ENCODE measurements at places on chromosomes 6 and 20. TPM values are rescaled to one million over a fixed set of nuclear protein-coding genes. Genes with fewer than 3 reads are reported as not detected.
A peak's percentile ranks its signal among the peaks of the same experiment; 100 is the strongest.

DLL1 gene
- total RNA-seq, result 11.2 TPM

TMEM63B gene
- total RNA-seq, result 37.1 TPM

COL11A2 gene
- 0.63 TPM for total RNA-seq

LAMA4 gene
- 37.2 TPM for total RNA-seq

CST1 gene
- not detected for total RNA-seq

PROKR2 gene
- total RNA-seq, result not detected

ACTR5 gene
- 2.8 TPM for total RNA-seq

ACTL10 gene
- 0.79 TPM for total RNA-seq

FAM162B gene
- 4.8 TPM for total RNA-seq

DNA sequence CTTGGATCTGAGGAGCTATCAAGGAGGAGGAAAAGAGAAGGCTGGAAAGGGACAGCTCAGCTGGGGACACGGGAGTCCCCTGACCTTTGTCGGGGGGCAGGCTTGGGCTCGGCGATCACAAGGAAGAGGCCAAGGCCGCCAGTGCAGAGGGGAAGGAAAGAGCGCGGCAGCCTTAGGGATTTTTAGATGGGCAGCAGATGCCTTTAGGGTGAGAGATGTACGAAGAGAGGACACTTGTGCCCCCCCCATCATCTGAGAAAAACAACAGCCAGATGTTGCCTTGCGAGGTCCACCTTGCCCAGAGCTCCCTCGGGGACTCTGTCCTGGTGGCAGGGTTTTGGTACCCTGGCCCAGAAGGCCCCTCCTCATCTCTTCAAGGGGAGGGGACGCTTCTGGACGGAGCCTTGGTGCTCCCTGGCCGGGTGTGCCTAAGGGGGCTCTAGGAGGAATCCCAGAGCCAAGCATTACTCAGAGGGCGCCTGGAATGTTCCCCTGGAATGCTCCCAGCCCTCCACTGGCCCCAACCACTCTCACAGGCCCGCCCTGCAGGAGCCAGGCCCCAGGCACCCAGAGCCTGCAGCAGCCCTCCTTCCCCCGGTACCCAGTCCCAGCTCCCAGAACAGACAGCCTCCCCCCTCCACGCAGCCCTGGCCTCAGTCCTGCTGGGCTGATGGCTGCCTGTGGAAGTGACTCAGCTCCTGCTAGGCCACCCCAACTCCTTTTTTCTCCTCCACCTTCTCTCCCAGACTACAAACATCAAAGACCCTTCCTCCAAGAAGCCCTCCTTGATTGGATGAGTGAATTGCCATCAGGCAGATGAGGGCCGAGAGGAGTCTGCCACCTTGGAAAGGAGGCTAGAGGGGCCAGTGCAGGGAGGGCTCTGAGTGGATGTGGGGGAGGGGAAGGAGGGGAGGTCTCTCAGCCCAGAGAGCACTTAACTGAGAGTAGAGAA, 1.8 kb downstream of the ADAM33 start:
- peak overlapping the region; percentile 85 for H3K27ac ChIP-seq
- H3K4me1 ChIP-seq, result no peaks in the 10 kb centered on the region
- DNase-seq, result peak; percentile 76

DNA sequence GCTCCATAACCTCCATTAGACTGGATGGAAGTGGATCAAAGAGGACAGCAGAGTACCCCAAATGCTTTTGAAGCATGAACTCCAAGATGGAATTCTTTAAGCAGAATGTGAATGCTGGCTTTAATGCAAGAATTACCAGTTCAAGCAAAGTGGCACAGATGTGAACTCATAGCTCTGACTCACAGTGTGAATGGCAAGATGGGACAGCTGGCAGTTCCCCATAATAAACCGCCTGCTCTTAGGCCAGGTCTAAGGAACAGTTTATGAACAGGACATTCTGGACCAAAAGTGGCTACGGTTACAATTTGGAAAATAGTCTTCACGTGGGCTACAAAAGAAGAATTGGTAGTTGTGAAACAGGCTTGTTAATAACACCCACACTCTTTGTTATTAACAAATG, 76.5 kb downstream of the SPTLC3 start:
- no peak for DNase-seq
- H3K27me3 ChIP-seq, result no peaks in the 10 kb centered on the region
- no peaks in the 10 kb centered on the region for H3K36me3 ChIP-seq
- H3K4me3 ChIP-seq, result no peak overlapping the region

GRCh38 chr20:23249541-23249940, 101.0 kb upstream of the NXT1 start:
- no peak overlapping the region for H3K4me3 ChIP-seq
- no peak overlapping the region for H3K27ac ChIP-seq
- H3K27me3 ChIP-seq, result no peaks in the 10 kb centered on the region
- DNase-seq, result no peak

- peaks cover 29% of the 10 kb centered on the region for H3K4me1 ChIP-seq
- H3K36me3 ChIP-seq, result no peaks in the 10 kb centered on the region
- H3K27ac ChIP-seq, result peak overlapping the region; percentile 94
- H3K27me3 ChIP-seq, result no peaks in the 10 kb centered on the region
- no peak overlapping the region for H3K4me3 ChIP-seq
Observed at GRCh38 chr6:5082487-5083306, 2.4 kb upstream of the PPP1R3G start.

DNA sequence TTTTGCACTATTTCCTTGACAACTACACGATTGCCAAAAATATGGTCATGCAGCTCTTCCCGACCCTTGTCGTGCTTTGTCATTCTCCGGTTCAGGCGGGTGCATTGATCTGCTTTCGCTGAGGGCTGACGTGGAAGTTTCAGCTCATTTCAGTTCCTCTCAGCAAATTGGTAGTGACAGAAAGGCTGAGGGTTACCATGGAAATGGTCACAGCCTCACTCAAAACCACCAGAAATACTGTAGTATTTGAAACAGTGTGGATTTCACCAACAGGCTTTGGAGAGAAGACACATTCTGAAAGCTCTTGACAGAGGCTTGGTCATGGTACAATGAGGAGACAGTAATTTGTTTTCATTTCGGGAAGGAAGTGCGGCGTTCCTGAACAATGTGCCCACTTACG, 99.7 kb upstream of the EXOC2 start:
- no peaks in the 10 kb centered on the region for H3K27me3 ChIP-seq
- no peak for DNase-seq
- H3K4me1 ChIP-seq, result no peaks in the 10 kb centered on the region

- no peaks in the 10 kb centered on the region for H3K36me3 ChIP-seq
- no peak overlapping the region for H3K27ac ChIP-seq
- H3K27me3 ChIP-seq, result no peaks in the 10 kb centered on the region
- no peak overlapping the region for H3K4me3 ChIP-seq
- no peaks in the 10 kb centered on the region for H3K4me1 ChIP-seq
Observed at GRCh38 chr6:107820338-107821261, 3.5 kb downstream of the SCML4 start.

DNA sequence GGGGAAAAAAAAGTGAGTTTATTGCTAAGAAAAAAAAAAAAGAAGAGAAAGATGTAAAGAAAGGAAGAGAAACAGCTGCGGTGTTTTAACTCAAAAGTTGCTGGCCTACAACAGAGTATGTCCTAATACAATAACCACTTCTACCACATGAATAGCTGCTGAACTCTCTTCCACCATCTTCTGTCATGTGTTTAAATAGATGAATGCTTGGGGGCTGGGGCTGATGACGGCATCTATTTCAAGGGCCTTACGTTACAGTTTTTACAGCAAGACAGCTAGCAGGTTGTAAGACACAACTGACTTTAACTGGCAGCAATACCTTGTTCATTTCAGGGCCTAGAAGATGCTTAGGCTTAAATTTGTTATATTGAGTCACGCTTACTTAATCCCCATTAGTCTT, 50.4 kb downstream of the MAP3K7 start:
- no peak for DNase-seq
- H3K4me3 ChIP-seq, result no peak overlapping the region
- no peaks in the 10 kb centered on the region for H3K4me1 ChIP-seq
- peak overlapping the region; percentile 57 for H3K27ac ChIP-seq
- no peaks in the 10 kb centered on the region for H3K36me3 ChIP-seq

GRCh38 chr6:166774292-166774691, 147.2 kb upstream of the RPS6KA2 start:
- no peaks in the 10 kb centered on the region for H3K27me3 ChIP-seq
- no peak overlapping the region for H3K4me3 ChIP-seq
- DNase-seq, result peak; percentile 50

DNA sequence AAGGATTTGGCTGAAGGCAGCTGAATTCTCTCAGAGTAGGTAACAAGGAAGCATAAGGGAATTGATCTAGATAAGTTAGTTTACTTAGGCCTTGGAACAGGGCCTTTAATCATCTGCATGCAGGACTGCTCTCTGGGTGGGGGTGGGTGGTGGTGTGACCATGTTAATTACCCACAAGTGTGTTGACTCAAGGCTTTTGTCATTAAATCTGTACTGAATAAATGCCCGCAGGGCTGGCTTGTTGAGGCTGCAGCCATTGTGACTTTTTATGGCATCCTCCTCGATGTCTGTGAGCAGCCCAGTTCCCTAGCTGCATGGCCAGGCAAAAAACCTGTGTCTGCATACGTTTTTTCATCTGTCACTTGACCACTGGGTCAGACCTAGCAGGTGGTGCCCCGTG, 63.5 kb upstream of the ASCC3 start:
- DNase-seq, result no peak
- no peaks in the 10 kb centered on the region for H3K36me3 ChIP-seq
- no peak overlapping the region for H3K27ac ChIP-seq

GRCh38 chr6:113668641-113669408, 188.3 kb upstream of the MARCKS start:
- peaks cover 28% of the 10 kb centered on the region for H3K4me1 ChIP-seq
- H3K27me3 ChIP-seq, result no peaks in the 10 kb centered on the region
- DNase-seq, result no peak
- no peak overlapping the region for H3K27ac ChIP-seq
- no peak overlapping the region for H3K4me3 ChIP-seq

DNA sequence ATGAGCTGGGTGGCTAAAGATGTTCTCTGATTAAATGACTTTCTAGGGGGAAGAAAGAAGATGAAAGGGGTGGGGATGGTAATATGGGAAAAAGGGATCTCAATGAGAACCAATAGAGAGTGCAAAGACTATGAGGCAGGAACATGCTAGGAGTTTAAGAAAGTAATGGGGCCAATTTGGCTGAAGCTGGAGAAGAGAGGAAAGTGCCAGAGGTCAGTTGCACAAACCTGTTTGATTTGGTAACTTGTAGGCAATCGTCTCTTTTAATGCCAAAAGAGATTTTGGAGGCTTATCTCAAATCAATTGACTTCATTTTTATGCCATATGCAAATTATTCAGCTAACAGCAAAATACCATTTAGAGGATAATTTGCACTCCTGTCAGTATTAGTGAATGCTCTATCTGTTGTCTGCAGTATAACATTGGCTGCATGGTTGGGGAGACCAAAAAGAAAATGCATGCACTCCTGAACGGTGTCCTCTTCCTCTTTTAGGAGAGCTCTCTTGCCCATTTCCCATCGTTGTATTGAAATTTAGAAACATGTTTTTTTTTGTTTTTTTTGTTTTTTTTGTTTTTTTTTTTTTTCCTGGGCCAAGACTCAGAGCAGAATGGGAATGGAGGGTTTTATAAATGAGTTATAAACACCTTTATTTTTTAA, 193.9 kb downstream of the BTBD3 start:
- H3K4me3 ChIP-seq, result no peak overlapping the region
- no peaks in the 10 kb centered on the region for H3K36me3 ChIP-seq
- no peak for DNase-seq
- peaks cover 13% of the 10 kb centered on the region for H3K4me1 ChIP-seq
- no peaks in the 10 kb centered on the region for H3K27me3 ChIP-seq

- H3K36me3 ChIP-seq, result no peaks in the 10 kb centered on the region
- no peaks in the 10 kb centered on the region for H3K4me1 ChIP-seq
- H3K27ac ChIP-seq, result no peak overlapping the region
Observed at GRCh38 chr6:37052027-37052628, 46.7 kb downstream of the FGD2 start.

- H3K27ac ChIP-seq, result no peak overlapping the region
- H3K27me3 ChIP-seq, result no peaks in the 10 kb centered on the region
- no peak for DNase-seq
- H3K4me3 ChIP-seq, result no peak overlapping the region
- H3K36me3 ChIP-seq, result no peaks in the 10 kb centered on the region
Observed at GRCh38 chr6:101146389-101146788, 247.1 kb upstream of the GRIK2 start.

GRCh38 chr6:121886223-121886830, 450.9 kb downstream of the GJA1 start:
- DNase-seq, result no peak
- no peaks in the 10 kb centered on the region for H3K36me3 ChIP-seq
- H3K27me3 ChIP-seq, result no peaks in the 10 kb centered on the region
- no peak overlapping the region for H3K4me3 ChIP-seq
- H3K27ac ChIP-seq, result no peak overlapping the region

GRCh38 chr6:14393910-14394309, 276.3 kb downstream of the CD83 start:
- H3K36me3 ChIP-seq, result no peaks in the 10 kb centered on the region
- no peak overlapping the region for H3K4me3 ChIP-seq
- no peaks in the 10 kb centered on the region for H3K4me1 ChIP-seq
- H3K27me3 ChIP-seq, result no peaks in the 10 kb centered on the region
- no peak for DNase-seq
- H3K27ac ChIP-seq, result no peak overlapping the region

GRCh38 chr6:108581932-108582475, 21.3 kb downstream of the FOXO3 start:
- no peaks in the 10 kb centered on the region for H3K4me1 ChIP-seq
- H3K36me3 ChIP-seq, result no peaks in the 10 kb centered on the region
- H3K27ac ChIP-seq, result peak overlapping the region; percentile 84
- H3K27me3 ChIP-seq, result no peaks in the 10 kb centered on the region

GRCh38 chr20:43477193-43477592, 19.5 kb downstream of the SRSF6 start:
- H3K27ac ChIP-seq, result no peak overlapping the region
- peaks cover 2% of the 10 kb centered on the region for H3K36me3 ChIP-seq
- H3K27me3 ChIP-seq, result no peaks in the 10 kb centered on the region
- DNase-seq, result no peak

GRCh38 chr20:22630701-22631100, 46.3 kb upstream of the FOXA2 start:
- DNase-seq, result no peak
- no peak overlapping the region for H3K4me3 ChIP-seq
- H3K27me3 ChIP-seq, result no peaks in the 10 kb centered on the region
- no peaks in the 10 kb centered on the region for H3K4me1 ChIP-seq
- no peaks in the 10 kb centered on the region for H3K36me3 ChIP-seq

DNA sequence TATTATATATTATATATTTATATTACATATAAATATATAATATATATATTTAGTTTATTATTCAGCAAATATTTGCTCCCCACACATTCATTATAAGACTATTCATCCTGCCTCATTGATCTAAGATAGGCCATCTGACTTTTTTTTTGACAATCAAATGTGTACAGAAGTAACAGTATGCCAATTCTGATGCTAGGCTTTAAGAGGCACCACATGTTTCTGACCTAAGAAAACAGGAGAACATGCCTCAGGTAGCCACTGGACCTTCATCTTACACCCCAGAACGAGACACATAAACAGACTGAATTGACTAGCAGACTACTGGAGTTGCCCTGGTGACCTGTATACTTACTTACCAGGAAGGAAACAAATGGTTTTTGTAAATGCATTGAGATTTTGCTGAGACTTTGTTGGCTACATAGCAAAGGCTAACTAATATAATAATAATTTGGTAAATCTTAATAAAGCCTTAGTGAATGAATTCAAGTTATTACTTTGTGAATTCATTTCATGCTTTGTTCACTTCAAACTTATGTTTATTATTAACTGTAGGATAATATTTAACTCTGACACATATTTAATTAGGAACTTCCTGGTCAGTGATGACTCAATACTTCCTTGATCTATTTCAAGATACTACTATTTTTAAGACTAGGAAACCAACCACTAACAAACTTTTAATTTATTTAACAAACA, 13.4 kb upstream of the MYO6 start:
- no peak overlapping the region for H3K27ac ChIP-seq
- H3K4me3 ChIP-seq, result no peak overlapping the region
- no peaks in the 10 kb centered on the region for H3K4me1 ChIP-seq

Measured in right atrium auricular region (tissue), 2 donors.